Dermis lymphatic vessel endothelial cell (primary cell): ENCODE measurements at places on chromosomes 16 and 17. TPM values are rescaled to one million over a fixed set of nuclear protein-coding genes. Genes with fewer than 3 reads are reported as not detected.

Gene RAC3
- 10.7 TPM in 2 replicates for total RNA-seq

Gene STXBP4
- 3.0 and 10.2 TPM in 2 replicates for total RNA-seq

Gene RHBDL1
- total RNA-seq = 0.17 TPM in 1 of 2 replicates, not detected in the other

Gene GLOD4
- total RNA-seq = 51.1 and 52.8 TPM in 2 replicates

Gene CRISPLD2
- total RNA-seq = 0.09 and 1.3 TPM in 2 replicates

Gene TP53TG3F
- not detected in 2 replicates for total RNA-seq

Gene PABPN1L
- total RNA-seq = not detected in 2 replicates

Gene SLC16A5
- 5.0 and 5.2 TPM in 2 replicates for total RNA-seq

Gene KRT12
- not detected in 2 replicates for total RNA-seq

Gene SEPTIN12
- total RNA-seq = not detected in 2 replicates

Gene YWHAE
- 407 and 501 TPM in 2 replicates for total RNA-seq

Gene CYB5D1
- total RNA-seq = 6.7 and 7.2 TPM in 2 replicates

Gene PLA2G10
- total RNA-seq = not detected in 2 replicates

Gene PIGW
- total RNA-seq = 7.2 and 7.7 TPM in 2 replicates

Gene CNTNAP1
- 6.7 and 9.9 TPM in 2 replicates for total RNA-seq

Gene ZNF624
- 6.9 and 7.2 TPM in 2 replicates for total RNA-seq

Gene YBX2
- under 0.01 and 0.33 TPM in 2 replicates for total RNA-seq

Gene CMTM2
- not detected in 2 replicates for total RNA-seq

Gene LRRC75A
- total RNA-seq = 0.77 and 2.0 TPM in 2 replicates
